ENCODE measurements at places on chromosomes 3 and 15.

- no peak for DNase-seq
These were observed 372.6 kb upstream of the ATP11B start for GRCh38 chr3:182420741-182421140.

DNA sequence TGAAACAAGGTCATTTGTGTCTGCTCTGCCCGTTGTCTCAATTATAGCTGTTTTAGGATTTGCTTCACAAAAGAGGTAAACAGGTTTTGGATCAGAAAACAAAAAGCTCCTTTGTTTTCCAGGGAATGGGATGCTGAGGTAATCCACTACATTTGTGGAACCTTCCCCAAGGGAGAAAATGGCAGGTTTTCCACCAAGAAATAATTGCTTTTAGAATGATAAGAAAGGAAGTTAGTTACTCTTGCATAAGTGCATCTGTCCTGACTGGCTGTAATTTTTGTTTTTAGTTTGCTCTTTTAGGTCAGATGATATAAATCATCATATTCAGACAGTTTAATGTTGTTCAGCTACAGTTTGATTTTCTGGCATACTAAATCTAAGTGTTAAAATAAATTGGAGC, 198.5 kb upstream of the COL8A1 start:
- no peak for DNase-seq

GRCh38 chr3:99483841-99484240, 154.6 kb upstream of the COL8A1 start:
- DNase-seq = no peak

DNA sequence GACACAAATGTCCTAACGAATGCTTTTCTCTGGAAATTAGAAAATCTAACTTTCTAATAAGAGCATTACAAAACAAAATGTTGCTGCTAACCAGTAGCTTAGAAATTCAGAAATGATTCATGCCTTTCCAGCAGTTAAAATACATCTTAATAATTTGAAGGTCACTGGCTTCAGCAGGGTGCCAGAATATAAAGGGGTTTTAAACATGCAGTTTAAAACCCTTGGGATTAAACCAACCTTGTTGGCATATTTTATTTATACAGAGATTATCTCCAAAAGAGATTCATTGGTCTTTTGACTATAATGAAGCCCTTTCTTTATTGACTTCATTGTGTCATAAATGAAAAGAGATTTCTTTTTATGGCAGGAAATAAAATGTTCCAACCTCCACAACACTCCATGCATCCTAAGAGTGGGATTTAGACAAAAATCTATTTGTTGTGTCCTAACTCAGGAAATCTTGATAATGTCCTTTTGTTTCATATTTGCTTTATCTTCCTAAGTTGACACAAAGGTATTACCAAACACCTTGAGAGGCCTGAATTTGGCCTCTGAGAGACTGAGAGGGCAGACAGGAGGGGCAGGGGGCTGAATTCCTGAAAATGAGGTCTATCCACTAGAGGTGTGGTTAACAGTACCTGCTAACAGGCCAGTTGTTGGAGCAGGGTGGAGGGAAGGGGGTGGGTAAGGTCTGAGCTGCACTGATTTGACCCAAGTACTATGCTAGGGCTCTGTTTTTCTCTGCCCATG, 124.4 kb downstream of the FEZF2 start:
- DNase-seq = no peak

DNA sequence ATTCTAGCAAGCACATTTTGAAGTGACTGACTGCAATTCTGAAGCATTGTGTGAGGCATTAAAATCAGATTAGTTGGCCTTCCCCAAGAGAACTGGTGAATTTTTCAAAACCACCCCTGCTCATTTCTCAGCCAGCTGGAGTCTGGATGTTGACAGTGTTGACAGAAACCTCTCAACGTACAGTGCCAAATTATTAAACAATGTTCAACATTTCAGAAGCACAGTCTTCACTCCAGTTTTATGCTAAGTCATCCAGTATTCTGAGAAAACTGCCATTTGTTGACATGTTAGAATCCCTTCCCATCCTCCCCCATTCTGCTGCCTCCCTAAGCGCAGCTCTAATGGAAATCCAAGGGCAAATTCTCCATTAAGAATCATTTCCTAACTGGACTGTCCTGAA, 369.3 kb upstream of the TRIM42 start:
- no peak for DNase-seq

DNA sequence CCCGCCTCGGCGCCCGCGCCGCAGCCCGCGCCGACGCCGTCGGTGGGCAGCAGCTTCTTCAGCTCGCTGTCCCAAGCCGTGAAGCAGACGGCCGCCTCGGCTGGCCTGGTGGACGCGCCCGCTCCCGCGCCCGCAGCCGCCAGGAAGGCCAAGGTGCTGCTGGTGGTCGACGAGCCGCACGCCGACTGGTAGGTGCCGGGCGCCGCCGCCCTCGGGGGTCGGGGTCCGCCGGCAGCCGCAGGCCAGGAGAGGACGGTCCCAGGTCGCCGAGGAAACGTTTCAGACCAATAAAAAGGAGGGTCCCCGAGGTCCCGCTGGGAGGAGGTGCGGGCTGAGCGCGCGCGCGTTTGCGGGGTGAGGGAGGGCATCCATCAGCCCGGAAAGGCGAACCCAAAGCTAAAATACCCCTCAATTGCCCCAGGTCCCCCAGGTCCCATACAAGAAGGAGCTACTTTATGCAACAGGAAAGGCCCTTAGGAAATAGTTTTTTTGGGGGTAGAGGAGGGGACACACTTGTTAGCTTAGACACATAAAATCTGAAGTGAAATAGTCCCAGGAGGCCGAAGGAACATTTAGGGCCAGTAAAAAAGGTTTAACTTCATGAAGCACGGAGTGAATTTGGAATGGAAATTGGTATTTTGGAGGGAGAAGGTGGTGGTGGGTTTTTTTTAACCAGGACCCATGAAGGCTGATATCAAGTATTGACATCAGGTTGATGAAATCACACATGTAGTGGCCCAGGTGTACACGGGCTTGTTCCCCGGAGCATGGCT, 739 bp downstream of the SYN2 start:
- DNase-seq = no peak

DNA sequence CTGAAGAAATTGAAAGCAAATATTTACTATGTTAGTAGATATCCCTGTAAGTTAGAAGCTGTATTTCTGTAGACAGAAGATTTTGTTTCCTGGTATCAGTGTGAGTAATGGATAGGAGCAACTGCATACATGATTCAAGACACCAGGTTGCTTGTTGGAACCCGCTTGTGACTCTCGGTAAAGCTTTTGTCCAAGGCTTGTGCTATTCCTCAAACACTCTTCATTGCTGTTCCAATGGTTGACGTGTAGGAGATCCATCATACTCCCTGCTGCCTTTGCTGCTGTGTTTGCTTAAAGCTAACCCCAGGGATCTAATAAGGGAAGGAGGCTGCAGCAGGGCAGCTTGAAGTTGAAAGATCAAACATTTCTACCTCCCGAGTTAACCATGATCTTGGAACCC, 160.1 kb downstream of the RSRC1 start:
- no peak for DNase-seq

GRCh38 chr3:47899495-47900108, 96.7 kb downstream of the DHX30 start:
- DNase-seq = no peak

GRCh38 chr15:73806698-73807483, 53.7 kb upstream of the INSYN1 start:
- DNase-seq = no peak

- DNase-seq = no peak
These were observed 265.7 kb downstream of the XXYLT1 start for GRCh38 chr3:195005251-195005620.

- no peak for DNase-seq
These were observed 402.3 kb upstream of the TGFBR2 start for GRCh38 chr3:30204126-30204525.

DNA sequence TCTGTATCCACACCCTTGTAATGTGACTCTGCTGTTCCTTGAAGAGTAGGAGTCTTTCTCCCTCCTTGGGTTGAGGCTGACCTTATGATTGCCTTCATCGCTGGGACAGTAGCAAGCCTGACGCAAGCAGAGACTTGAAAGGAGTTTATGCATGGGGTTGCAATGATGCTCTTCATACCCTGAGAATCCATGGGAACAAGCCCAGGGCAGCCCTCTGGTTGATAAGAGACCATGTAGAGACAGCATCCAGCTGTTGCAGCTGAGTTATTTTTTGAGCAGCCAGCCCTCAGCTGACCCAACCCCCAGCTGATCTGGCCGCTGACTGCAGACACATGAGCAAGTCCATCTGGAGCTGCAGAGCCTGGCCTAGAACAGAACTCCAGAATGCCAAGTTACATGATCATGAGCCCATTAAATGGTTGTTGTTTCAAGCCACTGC, 60.6 kb upstream of the ARNT2 start:
- no peak for DNase-seq

- DNase-seq = no peak
These were observed 235.2 kb downstream of the DTWD1 start for GRCh38 chr15:49855917-49856637.

DNA sequence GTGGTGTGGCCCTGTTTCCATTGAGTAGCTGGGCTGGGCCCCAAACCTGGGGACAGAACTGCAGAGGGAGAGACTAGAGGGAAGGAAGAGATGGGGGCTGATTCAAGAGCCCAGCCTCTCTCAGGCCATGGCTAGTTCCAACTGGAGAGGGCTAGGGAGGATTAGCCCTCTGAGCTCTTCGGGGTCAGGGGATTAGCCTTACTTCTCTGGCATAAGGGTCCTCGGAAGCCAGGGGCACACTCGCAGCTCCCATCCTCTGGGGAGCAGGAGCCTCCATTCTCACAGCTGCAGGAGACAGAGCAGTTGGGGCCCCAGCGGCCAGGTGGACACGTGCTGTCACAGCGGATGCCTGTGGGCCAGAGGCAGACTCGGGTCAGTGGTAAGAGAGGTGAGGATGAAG, 53.3 kb downstream of the RAB11A start:
- DNase-seq = no peak

DNA sequence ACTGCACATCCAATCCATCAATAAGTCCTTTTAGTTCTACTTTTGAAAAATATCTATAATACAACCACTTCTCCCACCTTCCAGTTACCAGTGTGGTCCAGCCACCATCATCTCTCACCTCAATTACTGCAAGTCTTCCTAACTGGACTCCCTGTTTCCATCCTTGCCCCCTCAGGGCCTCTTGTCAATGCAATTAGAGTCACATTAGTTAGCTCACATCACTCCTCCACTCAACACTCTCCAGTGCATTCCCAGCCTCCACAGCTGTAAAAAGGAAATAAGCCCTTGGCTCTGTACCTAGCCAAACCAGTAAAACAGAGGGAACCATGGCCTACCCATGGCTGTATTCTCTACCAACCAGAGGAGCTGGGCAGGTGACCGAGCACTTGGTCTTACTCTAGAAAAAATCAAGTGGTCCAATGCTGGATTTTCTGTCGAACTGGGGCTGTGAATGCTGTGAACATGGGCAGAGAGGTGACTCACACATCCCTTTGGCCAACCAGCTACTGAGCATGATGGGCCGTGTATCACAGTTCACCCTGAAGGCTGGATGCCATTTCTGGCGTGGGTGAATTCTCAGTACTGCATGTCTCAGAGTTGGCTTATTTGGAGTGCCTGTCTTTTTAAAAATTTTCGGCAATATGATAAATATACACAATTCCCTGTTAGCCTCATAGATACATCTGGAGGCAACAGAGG, 62.5 kb upstream of the C15orf61 start:
- DNase-seq = no peak

DNA sequence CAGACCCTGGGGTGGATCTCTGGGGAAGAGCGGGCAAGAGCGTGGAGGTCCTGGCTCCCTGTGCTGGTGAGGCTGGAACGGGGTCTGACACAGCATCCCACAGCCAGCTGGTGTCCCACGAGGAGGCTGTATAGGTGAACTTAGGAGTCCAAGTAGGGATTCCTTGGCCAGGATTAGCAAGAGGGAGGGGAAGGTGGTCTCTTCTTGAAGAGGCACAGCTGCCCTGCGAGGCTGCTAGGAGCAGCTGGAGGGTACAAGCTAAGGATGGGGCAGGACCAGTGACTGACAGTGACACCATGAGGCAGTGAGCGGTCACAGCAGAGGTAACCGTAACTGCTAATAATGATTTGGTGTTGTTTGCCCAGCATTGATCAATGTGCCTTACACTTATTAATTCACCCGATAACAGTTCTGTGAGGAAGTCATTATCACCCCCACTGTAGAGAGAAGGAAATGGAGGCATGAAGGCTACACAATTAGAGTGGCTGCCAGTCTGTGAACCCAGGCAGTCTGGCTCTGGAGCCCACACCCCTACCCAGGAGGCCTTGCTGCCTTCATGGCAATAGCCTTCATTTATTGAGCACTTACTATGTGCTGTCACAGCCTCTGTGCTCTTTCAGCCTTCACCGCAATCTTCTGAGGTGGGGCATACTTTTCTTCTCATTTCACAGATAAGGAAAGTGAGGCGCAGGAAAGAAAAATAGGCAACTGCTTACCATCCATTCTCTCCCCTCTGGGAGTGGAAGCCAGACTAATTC, 59.4 kb downstream of the TMEM44 start:
- no peak for DNase-seq

DNA sequence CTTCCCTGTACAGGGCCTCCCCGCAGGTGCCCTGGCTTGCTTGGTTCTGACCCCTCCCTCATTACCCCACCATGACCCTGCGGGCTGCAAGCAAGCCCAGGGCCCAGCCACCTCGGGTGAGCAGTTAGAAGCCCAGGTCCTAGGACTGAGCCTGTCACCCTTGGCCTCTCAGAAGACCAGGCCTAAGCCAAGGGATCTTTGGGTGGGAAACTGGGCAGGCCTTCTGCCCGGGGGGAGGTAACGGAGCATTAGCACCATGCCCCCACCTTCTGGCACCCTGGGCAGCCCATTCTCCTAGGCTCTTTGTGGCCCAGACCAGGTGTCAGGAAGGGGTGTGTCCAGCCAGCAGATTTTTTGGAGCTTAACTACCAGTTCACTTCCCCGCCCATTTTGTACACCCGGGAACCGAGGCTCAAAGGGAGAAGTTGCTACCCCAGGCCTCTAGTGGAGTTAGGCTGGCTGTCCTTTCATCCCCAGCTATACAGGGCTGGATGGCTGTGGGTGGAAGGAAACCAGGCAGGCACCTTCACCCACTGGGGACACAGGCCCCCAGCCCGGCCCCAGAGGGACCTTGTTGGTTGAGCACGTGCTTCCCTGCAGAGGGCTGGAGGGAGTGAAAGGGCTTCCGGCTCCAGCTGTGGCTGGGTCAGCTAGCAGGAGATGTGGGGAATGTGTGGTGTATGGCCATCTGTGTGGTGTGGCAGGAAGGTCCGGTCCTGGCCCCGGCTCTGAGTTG, 1.4 kb downstream of the CSK start:
- no peak for DNase-seq

- DNase-seq = no peak
These were observed 47.9 kb downstream of the PIK3CA start for GRCh38 chr3:179196098-179196497.

GRCh38 chr3:144501467-144501866, 529.8 kb downstream of the DIPK2A start:
- no peak for DNase-seq

GRCh38 chr3:172303941-172304558, 144.2 kb downstream of the GHSR start:
- DNase-seq = no peak

DNA sequence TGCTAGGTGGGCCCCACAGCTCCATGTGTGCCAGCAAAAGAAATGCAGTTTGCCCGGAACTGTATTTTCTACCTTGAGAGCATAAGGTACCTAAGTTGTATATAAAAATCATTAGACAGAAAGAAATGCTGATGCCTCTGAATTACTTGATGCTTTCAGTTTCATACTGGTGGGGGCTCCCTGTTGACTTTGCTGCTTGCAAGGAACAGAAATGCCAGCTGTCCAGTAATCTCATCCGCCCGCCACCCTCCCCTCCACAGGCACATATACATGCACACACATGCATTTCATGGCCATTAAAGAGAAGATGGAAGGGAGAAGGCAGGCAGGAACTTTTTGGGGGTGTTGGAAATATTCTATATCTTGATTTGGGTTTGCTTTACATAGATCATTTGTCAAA, 38.4 kb downstream of the LIMD1 start:
- no peak for DNase-seq

Data from activated naive CD4-positive, alpha-beta T cell (primary cell).